A673 (cell line): ENCODE measurements at places on chromosomes 13 and 19.
A peak's percentile ranks its signal among the peaks of the same experiment; 100 is the strongest.

DNA sequence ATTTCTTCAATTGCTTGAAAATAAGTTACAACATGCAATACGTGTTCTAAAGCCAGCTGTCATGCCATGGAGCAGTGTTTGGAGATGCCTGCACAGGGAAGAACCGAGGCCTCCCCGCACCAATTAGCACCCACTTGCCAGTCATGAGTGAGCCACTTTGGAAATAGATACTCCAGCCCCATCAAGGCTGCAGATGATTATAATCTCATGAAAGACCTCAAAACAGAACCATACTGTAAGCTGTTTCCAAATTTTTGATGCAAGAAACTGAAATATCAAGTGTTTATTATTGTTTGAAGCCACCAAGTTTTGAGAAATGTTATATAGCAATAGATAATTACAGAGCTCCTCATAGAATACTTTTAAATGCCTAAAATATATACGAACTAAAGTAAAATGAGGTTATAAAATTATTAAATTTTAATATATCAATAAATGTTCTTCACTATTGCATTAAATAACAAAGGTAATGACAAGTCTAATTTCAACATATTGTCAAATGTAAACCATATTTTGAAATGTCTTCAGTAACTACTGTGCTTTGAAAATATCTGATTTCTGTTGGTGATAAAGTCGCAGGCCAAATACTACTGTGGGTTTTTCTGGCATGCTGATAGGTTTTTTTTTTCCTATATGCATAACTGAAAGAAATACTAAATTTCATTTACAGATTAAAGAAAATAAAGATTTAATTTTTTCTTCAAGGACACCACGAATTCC, 43.0 kb downstream of the DIAPH3 start:
- no peak for DNase-seq

DNA sequence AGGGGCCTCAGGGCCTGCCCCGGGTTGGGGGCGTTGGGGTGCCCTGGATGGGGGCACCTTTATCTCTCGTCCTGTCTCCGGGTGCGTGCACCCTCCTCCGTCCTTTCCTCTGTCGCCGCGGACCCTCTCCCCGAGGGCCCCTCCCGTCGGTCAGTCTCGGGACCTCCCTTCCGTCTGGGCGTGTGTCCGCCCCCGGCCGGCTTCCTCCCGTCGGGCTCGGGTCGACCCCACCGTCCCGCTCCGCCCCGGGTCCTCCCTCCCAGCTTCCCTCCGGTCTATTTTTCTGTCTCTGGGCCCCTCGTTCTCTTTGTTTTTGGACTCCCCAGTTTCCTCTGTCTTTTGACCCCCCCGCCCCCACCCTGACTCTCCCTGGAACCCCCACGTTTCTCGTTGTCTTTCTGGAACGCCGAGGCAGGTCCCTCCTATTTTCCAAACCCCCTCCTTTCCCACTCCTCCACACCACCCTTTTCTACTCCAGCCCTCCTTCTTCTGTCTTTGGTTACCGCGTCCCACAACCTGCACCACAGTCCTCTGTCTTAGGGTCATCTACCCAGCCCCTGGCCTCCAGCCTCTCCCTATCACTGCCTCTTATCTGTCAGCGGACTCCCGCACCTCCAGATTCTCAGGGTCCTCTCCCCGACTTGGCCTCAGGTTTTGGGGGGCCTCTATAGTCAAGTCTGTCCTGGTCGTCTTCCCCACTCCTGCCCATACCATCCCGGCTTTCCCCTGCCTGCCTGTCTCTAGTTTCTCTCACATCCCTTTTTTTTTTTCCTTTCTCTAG, 757 bp downstream of the EGLN2 start:
- DNase-seq: no peak

DNA sequence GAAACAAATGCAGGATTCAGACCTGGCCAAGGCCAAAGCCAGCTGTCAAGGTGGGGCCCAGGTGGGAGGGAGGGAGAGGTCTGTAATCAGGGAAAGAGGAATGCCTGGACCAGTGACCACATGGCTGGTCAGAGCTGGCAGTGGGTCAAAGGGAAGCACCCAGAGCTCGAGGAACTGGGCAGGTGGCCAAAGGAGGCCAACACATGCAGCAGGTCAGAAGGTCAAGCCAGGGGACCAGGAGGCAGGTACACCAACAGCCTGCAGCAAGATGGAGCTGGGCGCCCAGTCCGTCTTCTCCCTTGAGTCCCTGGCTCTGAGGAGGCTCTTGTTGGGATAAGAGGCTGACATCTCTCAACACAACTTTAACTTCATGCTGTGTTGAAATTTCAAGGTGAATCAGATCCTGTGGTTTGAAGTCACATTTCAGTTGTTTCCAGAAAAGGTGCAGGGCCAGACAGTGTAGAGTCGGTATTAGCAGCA, 17.1 kb downstream of the GPATCH1 start:
- DNase-seq: no peak

DNA sequence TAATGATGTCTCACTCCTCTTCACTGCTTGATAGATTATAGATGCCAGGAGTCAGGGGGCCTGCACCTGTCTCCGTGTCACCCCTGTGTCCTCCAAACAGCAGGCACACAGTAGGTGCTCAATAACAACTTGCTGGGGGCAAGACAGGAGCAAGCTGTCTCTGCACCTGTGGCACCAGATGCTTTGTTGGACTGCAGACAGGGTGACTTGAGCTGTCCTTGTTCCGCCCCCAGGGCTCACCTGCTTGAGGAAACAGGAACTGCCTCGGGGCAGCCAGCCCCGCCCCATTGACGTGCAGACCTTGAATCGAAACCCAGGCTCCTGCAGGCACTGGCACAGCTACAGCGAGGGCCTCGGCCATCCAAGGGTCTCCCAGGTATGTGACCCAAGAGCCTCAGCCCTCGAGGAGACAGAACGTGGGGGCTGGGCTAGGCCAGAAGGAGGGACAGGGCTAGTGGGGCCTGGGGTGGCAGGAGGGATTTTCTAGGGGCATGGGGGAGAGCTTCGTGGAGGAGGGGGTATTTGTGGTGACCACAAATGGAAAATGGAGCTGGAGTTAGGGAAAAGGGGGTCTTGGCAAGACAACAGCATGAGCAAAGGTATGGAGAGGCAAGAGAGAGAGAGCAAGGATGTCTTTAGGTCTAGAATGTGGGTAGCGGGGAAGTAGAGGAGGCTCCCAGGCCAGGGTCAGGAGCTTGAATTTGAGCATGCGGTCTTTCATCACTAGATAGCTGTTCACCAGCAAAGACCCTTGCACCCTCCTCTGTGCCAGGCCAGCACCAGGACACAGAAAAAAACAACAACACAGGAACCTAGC, at the start of gene HSH2D:
TSS of gene HSH2D (plus strand) at position 287 of the 817 bp plus-strand sequence. CDS start 5,066 bp downstream, outside the sequence.
- no peak for DNase-seq

DNA sequence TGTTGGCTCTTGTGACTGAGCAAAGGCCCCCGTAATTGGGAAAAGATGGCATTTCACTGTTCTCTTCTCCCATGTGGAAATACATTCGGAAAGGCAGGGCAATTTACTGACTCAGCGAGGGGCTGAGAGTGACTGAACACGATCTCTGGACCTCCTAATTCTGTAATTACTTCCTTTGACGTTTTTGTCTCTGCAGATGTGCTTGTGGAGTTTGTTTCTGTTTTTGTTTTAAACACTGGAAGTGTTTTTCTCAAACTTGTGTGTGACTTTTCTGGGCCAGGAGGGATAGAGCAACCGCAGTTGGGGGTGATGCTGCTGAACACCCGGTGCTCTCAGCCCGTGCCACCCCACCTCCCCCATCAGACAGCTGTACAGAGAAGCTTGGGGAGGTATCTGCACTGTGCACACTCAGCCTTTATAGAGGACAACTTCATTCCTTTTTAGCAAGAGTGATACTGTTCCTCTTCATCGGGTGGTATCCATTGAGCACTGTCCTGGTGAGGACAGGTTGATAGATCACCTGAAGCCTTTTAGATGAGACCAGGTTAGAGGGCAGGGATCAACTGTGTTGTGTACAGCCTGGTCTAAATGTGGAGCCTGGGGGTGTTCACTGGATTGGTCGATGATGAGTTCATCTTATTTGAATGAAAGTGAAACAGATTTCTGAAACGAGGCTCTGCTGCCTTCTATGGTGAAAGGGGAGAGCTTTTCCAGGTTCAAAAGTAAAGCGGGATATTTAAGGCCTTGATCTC, 117.4 kb downstream of the ESD start:
- DNase-seq: peak; percentile 94

GRCh38 chr13:50766695-50767094, 76.8 kb downstream of the DLEU7 start:
- no peak for DNase-seq

- DNase-seq: no peak
These were observed 8.5 kb downstream of the ANGPTL8 start for GRCh38 chr19:11247934-11248333.

GRCh38 chr13:64154514-64154913, 2738.9 kb upstream of the PCDH20 start:
- peak; percentile 70 for DNase-seq

- DNase-seq: no peak
These were observed 120.7 kb downstream of the RXFP2 start for GRCh38 chr13:31860002-31860401.

DNA sequence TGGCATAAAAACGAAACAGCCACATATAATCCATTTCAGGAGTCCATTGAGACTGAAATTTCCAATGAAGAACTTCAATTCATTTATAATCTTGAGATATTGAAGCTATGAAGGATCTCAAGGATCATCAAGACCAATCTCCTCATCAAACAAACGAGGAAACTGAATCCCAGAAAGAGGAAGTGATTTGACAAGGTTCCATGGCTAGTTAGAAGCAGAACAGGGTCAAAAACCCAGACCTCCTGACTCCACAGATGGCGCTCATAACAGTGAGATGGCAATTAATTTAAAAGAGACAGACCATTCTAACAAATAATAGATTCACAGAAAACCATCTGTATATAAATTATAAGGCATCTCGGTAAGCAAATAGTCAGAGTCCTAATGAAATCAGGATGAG, 229.7 kb downstream of the KCTD12 start:
- DNase-seq: no peak

GRCh38 chr13:65966991-65967451, 1263.1 kb downstream of the PCDH9 start:
- DNase-seq: peak; percentile 70

DNA sequence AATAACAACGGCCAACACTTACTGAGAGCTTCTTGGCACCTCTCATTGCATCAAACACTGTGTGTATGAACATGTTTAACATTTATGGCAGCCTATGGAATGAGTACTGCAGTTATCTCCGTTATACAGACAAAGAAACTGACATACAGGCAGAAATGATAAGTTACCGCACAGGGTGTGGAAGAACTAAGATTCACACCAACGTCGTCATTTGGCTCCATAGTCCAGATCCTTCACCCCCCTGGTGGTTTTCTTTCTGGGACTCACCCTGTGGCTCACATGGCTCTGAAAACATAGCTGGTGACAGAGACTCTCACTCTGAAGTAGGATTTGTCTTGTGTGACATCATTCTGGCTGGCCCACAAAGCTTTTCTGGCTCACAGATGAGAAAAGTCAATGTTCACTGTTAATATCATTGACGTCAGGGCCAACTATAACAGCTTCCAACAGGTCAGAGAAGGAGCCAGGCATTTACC, 230.1 kb downstream of the DLEU7 start:
- no peak for DNase-seq

DNA sequence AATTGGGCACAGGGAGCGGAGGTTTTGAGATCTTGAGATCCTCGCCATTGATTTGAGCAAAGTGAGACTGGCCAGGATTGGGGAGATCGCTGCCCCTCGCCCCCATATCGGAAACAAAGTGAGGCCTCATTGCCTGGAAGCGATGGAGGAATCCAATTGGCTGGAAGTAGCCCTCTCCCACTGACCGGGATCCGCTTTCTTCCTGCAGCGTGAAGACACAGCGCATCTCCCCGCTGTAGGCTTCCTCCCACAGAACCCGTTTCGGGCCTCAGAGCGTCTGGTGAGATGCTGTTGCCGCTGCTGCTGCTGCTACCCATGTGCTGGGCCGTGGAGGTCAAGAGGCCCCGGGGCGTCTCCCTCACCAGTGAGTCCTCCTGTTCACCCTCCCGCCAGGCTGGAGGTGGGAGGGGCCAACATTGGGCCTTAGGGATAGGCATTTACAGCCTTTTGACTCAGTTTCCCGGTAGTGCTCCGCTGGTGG, 438 bp downstream of the PRKCSH start:
- DNase-seq: no peak

- DNase-seq: peak; percentile 19
These were observed 30.1 kb upstream of the CCDC124 start for GRCh38 chr19:17902701-17903100.

- DNase-seq: peak; percentile 9
These were observed 143.4 kb downstream of the SOX1 start for GRCh38 chr13:112210371-112210770.

- no peak for DNase-seq
These were observed 202.8 kb downstream of the URI1 start for GRCh38 chr19:30144802-30145201.

DNA sequence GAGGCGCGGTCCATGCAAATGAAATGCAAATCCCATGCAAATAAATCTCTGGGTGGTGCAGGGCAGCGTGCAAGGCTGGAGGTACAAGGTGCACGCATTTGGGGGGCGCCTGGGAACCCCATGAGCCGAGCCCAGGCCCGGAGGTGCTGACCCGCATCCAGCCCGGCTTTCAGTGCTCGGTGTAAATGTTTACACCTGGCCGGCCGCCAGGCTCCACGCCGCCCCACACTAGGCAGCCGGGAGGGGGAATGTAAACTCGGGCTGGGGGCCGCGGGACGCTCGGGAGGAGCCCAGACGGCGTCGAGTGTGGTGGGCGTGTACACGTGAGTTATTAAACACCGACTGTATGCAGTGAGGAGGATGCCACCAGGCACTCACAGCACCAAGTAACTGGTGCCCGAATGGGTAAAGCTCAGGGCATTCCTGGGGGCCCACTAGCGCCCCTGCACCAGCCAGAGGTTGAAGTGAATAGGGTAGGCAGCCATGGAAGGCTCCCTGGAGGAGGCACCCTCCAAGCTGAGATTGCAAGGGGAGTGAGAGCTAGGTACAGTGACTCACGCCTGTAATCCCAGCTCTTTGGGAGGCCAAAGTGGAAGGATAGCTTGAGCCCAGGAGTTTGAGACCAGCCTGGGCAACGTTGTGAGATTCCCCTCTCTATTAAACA, 17.2 kb downstream of the FUT6 start:
- no peak for DNase-seq

DNA sequence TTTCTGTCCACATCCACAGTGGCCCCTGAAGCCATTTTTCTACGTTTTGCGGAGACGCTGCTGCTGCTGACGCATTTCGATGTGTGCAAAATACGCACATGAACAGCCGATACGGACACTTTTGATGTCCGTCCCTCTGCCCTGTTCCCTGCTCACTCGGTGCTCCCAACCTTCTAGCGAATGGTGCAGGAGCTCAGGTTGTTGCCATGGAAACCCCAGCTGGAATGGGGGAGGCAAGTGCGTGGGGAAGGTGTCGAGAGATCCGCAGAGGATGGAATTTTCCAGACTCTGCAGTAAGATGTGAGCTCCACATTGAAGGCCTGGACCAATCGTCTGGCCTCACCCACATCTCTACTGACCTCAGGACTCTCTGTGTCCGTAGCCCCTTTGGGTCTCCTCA, 109.2 kb upstream of the USP29 start:
- DNase-seq: no peak

GRCh38 chr13:47119575-47120235, 222.9 kb upstream of the HTR2A start:
- DNase-seq: no peak

- DNase-seq: no peak
These were observed 61.1 kb upstream of the GPR12 start for GRCh38 chr13:26821672-26822071.

GRCh38 chr13:42039946-42040729, 8.3 kb upstream of the DGKH start:
- peak; percentile 88 for DNase-seq

- DNase-seq: no peak
These were observed 172.5 kb downstream of the DLEU7 start for GRCh38 chr13:50670847-50671496.

GRCh38 chr13:85544756-85545155, 254.5 kb downstream of the SLITRK6 start:
- no peak for DNase-seq
